DMS79 (cell line): ENCODE measurements at places on chromosomes 2 and 18.

- DNase-seq = no peak
These were observed 149.8 kb upstream of the DAPL1 start for GRCh38 chr2:158645299-158645698.

DNA sequence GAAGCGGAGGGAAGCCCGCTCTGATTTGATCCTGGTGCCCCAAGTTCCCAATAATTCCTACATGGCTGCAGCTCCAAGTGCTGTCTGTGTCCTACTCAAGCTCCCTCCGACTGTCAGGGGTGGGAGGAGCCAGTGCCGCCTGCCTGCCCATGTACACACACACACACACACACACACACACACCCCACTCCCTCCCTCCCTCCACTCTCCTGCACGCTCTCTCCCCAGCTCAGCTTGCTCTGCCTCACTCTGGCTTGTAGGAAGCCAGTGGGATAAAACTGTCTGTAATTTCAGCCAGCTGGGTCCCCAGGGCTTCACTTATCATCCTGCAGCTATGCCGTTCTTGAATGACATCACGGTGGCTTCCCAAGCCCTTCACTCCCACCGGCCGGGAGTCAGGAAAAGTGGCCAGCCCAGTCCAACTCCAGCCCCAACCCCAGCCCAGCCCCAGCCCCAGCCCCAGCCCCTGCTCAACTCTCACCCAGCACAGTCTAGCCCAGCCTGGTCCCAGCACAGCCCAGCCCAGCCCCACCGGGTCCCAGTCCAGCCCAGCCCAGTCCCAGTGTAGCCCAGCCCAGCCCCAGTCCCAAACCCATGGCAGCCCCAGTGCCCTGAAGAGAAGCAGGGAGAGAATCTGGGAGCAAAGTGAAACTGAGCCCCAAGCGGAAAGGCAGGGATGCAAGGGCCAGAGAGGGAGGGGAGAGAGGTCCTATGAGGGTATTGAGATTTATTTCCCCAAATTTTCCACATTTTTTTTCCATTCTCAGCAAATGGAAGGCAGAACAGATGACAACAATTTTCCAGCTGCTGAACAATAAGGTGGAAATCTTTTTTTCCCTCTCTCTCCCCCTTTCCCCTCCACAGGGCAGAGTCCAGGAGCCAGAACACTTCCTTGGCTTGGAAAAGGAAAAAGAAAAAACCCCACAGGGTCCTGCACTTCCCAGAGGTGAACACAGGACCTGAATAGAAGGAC is 144.0 kb downstream of the TNS1 start:
- peak; percentile 33 for DNase-seq

DNA sequence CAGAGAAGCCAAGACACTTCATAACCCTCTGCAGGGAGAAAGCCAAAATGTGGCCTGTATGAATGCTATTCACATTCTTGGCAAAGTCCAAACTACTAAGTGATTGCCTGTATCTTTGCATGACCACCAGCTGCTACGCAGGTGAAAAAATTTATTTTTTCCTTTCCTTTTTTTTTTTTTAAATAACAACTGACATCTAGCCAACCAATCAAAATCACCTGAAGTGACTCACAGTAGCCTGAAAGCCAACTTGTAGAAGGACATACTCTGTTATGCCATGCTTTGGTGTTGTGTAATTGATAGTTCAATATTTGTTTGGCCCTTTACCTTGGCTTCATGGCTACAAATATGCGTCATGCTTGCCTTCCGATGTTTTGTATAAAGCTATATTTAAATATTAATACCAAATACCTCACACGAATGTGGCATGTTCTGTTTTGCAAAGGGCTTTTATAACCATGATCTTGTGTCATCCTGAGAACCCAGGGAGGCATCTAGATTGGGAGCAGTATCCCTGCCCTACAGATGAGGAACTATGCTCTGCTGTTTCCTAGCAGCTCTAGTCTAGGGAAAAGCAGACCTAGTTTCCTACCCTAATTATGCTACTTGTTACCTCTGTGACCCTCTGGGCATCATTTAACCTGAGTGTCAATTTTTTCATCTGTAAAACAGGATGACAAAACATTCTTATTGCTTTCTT is 102.1 kb downstream of the MYOM1 start:
- peak; percentile 92 for DNase-seq

- DNase-seq = no peak
These were observed 20.9 kb upstream of the RPRD1A start for GRCh38 chr18:36088256-36088655.

- no peak for DNase-seq
These were observed 156.4 kb downstream of the IKZF2 start for GRCh38 chr2:212994976-212995375.

DNA sequence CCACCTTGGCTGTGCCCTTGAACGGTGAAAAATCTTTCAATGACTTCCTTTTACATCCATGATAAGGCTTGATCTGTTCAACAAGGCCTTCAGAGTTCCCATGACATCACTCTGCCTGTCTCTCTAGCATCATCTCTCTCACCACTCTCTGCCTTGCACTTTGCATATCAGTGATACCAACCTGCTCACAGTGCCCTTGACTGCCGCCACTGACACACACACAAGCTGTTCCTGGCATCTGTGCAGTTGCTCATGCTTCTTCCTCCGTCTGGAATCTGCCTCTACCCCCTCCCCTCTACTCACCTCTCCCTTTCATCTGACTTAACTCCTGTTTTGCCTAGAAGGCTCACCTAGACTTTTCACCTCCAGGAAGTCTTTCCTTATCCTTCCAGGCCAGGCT is 79.1 kb upstream of the SEC11C start:
- DNase-seq = no peak

DNA sequence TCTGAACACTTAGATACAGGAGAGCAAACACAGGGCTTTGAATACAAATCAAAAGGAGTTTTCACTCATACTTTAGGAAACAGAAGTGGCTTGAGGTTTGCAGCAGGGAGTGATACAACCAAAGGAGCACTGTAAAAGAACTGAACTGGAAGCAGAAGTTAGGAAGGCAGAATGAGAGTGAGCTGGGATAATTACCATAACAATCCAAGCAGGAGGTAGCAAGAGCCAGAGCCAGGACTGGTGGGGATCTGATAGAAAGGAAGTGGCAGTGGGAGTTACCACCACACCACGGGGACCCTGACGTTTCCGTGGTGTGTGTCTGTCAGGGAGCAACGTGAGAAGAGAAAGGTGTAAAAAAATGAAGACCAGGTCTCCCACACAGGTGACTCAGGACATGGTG is 81.3 kb upstream of the EPB41L3 start:
- DNase-seq = no peak

GRCh38 chr2:237625777-237626176 is 1.6 kb upstream of the LRRFIP1 start:
- no peak for DNase-seq

DNA sequence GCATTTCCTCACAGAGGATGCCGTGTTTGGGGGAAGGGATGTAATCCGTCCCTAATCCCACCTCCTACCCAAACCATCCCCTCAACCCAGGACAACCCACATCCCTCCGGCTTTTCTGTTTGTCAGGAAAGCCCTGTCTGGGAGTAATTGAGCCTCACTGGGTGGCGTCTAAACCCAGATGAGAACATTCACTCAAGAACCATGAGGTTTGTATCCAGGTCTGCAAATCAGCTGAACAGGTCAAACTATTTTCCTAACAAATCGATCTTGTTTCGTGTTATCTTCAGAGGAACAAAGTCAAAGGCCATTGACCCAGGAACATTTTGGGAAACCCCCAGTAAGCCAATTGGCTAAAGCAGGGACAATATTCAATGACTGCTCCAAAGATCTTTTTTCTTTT is 25.7 kb downstream of the CYP27C1 start:
- DNase-seq = no peak

GRCh38 chr18:35610089-35610488 is 28.5 kb downstream of the GALNT1 start:
- no peak for DNase-seq

GRCh38 chr2:64609227-64609941 is 44.3 kb downstream of the SERTAD2 start:
- DNase-seq = no peak

DNA sequence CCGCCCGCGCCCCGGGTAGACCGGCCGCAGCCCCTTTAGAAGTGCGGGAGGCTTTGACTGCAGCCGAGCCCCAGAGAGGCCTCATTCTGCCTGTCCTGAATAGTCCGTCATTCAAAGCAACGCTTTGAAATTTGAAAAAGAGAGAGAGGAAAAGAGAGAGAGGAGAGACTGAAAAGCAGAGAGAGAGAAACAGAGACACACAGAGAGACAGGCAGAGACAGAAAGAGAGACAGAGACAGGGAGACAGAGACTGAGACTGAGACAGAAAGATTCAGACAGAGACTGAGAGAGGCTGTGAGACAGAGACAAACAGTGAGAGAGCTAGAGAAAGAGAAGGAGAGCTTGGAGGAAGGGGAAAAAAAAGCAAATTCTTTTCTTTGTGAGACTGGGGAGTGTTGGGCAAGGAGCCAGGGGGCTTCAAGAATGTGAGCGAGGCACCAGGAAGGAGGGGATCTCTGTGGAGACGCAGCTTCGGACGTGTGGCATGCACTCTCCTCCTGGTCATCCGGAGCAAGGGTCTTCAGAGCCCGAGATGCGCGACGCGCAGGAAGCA is 73.1 kb downstream of the MYCN start:
- peak; percentile 59 for DNase-seq

DNA sequence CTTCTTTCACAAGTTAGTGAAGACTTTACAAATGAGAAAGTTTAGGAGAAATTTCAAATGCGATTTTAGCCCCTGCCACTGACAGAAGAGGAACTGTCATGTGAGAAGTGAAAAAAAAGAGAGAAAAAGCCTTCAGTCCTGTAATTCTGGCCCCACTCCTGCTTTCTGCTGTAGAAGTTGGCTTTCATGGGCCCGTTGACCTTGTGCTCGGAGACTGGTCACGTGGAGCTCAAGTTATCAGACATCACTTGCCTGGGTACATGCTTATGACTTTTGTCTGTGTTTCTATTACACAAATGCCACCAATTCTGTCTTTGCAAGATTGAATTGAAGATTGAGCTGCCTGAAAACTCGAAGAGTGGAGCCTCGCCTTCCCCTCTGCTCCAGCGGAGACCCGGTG is 749.9 kb downstream of the BCL11A start:
- no peak for DNase-seq

- no peak for DNase-seq
These were observed 27.5 kb downstream of the INPP4A start for GRCh38 chr2:98472132-98472650.
